ENCODE measurements at places on chromosomes 4 and X.
A peak's percentile ranks its signal among the peaks of the same experiment; 100 is the strongest.

- no peak for DNase-seq
Observed at GRCh38 chr4:10706236-10706635, 21.7 kb upstream of the CLNK start.

DNA sequence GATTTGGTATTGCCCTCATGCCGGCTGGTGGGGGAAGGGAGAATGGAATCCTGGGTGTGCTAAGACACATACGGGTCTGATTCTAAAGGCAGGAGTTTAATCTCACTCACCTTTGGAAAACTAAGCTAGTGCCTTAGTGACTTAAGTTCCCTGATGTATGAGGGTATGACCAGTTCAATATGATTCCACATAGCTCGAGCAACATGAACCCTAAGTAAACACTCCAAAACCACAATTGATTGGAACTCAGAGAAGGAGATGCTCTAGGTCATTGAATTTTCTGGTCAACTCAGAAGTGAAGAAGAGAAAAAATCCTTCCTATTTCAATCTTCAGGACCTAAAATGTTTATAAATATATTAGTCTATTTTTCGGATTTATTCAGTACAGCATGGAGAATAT lies 420.1 kb upstream of the INTU start:
- no peak for DNase-seq

GRCh38 chr4:111228396-111228795 lies 605.5 kb upstream of the PITX2 start:
- DNase-seq: no peak

DNA sequence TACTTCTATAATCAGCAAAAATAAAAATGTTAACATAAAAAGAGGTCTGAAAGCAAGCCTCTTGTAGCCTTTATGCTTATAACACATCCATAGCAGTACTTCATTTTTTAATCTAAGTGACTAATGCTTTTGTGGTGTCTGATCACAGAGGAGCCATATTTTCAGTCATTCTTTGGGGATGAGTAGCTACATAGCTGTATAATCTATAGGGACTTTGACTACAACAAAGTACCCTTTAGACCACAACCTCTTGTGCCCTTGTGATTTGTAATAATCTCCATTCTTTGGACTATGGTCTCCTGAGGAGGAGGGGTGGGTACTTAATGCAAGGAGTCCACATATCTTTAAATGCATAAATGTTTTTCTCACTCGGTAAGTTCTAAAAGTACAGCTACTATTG lies 9.6 kb downstream of the DRP2 start:
- no peak for DNase-seq

- DNase-seq: no peak
Observed at GRCh38 chr4:52957835-52958631, 95.9 kb downstream of the RASL11B start.

DNA sequence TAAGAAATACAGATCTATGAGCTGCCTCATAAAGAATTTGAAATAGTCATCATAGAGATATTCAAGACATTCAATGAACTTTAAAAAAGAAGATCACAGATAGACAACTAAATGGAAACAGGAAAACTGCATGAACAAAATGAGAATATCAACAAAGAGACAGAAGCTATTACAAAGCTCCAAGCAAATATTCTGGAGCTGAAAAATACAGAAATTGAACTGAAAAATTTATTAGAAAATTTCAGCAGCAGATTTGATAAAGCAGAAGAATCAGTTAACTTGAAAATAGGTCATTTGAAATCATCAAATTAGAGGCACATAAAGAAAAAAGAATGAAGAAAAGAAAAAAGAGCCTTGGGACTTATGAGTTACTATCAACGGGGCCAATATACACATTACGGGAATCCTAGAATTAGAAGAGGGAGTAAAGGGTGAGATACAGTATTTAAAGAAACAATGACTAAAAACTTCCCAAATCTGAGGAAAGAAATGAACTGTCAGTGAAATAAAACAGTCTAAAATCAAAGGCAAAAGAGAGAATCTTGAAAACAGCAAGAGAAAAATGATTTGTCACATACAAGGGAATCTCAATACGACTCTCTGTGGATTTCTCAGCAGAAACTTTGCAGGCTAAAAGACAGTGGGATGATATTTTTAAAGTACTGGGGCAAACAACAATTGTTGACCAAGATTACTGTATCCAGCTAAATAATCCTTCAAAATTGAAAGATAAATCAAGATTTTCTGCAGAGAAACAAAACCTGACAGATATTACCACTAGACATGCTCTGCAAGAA lies 641.6 kb downstream of the ANKRD50 start:
- DNase-seq: no peak

DNA sequence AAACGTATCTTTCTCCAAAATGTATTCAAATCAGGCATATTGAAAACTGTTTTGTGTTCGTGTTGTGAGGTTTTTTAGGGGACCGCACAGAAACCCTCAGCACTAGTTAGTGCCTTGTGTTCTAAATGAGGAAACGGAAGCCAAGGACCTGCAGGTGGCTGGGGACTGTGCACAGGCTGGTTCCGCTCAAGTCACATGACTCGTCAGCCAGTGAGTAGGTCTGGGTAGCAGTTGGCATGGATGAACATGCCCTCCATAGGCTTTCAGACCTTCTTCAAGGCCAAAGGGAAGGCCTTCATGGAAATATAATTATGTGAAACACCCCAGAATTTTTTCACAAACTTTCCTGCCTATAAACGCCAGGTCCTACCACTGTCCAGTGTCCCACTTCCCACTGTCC lies 1.3 kb upstream of the F11 start:
- DNase-seq: no peak

DNA sequence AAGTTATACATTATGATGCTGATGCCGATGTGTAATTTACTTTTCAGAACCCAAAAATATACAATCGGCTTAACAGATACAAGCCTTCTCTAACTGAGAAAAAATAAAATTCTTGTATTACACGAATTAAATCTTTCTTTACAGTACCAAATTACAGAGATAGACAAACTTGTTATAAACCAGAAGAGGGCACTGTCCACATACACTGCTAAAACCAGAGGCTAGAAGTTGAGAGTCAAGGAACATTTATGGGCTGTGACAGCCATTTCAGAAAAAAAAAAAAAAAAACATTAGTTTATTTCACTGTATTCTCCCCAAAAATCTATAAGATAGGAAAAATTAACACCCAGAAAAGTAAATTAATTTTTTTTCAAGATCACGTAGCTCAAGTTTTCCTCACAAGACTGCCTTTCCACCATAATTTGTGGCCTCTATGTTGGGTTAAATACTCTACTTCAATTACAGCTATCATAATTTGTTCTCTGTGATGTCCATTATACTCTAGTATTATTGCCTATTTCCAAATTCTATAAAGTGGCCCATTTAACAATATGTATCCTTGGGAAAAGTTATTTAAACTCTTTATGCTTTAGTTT lies 12.0 kb downstream of the EREG start:
- DNase-seq: no peak

DNA sequence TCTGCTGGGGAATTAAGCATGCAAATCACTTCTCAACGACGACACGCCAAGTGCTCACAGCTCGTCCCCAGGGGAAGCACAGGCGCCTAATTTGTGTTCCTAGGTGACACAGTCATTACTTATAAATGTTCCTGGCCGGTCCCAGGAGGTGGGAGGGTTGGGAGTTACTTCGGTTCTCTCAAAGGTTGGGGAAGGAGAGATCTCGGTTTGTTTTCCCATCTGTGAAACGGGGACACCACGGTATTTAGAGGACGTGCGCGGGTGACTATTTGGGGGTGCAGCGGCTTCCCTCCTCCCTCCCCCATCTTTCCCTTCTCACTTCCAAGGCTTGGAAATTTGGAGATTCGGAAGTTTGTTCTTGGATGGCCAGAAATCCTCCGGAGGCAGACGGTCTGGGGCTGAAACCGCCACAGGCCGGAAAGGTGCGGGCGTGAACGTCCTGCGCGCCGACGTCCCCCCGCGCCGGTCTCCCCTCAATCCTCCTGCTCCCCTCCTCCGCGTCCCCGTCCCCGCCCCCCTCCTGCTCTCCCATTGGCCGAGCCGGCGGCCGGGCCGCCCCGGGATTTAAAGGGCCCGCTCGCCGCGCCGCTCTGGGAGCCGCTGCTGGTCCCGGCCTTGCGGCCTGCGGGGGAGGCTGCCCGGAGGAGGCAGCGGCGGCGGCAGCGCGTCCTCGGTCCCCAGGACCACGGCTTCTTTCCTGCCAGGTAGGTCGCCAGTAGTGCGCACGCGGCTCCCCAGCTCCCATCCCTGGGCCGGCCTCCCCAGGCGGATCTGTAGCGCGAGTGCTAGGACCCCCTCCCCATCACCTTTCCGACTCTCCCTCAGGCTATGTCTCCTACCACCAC lies at the start of gene PORCN:
Gene PORCN (plus strand): TSS at position 593 of the 845 bp plus-strand sequence. CDS start 829 bp downstream, outside the sequence.
- peak; percentile 64 for DNase-seq

- DNase-seq: peak; percentile 22
Observed at GRCh38 chr4:118033148-118034052, 886 bp upstream of the NDST3 start.

- DNase-seq: peak; percentile 6
Observed at GRCh38 chr4:140426610-140427105, 790 bp downstream of the CLGN start.

- no peak for DNase-seq
Observed at GRCh38 chr4:87527431-87528220, 1.6 kb downstream of the SPARCL1 start.

GRCh38 chr4:89803915-89804314 lies 33.0 kb downstream of the SNCA start:
- DNase-seq: no peak

DNA sequence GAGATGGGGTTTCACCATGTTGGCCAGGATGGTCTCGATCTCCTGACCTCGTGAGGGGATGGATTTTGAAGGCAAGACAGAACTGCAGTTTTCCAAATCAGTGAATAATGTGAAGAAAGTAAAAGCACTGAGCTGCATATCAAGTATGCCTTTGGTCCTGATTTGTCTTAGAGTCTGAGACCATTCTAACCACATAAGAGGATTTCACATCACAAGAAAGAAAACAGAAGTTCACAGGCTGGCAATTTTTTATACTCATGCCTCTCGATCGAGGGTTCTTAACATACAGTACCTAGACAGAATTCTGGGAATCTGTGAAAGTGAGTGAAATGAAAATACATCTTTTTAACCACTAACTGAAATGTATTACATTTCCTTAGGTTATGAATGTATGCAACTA lies 23.3 kb downstream of the CHIC2 start:
- DNase-seq: no peak

DNA sequence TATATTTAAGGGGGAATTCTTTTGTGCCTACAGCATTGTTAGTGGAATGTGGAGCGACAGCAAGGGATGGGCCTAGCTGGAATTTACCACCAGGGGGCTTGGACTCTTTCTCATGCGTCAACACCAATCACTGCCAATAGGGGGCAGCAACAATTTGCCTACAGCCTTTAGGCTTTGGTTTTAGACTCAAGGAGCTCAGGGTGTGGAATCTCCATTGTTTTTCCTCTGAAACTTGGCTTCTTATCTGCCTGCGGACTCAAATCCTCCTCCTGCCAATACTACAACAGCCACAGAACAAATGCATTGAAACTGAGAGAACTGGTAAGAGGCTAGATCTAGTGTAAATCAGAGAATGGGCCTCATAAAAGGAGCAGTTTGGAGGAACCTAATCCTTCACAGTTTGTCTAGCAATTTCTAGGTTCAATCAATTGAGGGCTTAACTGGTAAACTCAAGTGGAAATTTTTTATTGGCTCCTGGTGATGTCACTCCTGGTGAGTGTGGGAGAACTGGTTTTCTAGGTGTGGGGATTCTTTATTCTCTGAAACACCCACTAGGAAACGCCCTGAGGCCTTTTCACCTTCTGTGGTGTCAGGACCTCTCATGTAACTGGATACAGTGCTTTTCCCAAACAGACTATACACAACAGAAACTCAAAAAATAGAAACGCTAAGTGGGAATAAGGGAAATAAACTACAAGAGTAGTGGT lies 27.9 kb upstream of the TMSB4X start:
- peak; percentile 81 for DNase-seq

- DNase-seq: no peak
Observed at GRCh38 chr4:22869235-22869634, 176.5 kb downstream of the GBA3 start.
